ENCODE measurements at places on chromosomes 2 and 18.

- DNase-seq, result no peak
These were observed 62.3 kb downstream of the TNS1 start for GRCh38 chr2:217940261-217941220.

GRCh38 chr2:189608795-189609422 lies 28.3 kb upstream of the SLC40A1 start:
- DNase-seq, result no peak

DNA sequence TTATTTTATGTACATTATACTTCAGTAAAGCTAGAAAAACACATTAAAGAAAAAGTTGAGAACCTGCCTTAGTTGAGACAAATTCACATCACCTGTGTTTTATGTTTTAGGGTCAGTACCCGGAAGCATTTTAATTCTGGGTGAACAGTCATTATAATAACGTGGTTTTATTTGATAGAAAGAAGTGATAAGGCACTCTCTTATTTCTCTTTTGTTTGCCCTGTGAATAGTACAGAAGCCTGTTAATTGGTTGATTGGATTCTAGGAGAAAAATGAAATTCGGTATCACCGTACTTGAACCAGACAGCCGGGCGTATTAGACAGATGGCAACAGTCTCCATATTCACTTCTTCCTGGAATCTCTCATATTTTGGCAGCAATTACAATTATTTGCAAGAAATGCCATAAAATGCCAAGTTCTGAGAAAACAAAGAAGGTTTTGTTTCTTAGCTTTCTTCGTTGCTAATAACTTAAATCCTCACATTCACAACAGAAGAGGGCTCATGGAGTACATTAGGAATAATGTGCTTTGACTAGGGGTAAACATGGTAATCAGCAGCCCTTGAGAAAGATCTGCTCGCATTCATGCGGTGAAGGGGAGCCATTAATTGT lies 168.7 kb upstream of the RASGRP3 start:
- no peak for DNase-seq

- no peak for DNase-seq
These were observed 35.8 kb downstream of the MFSD6 start for GRCh38 chr2:190443778-190444481.

DNA sequence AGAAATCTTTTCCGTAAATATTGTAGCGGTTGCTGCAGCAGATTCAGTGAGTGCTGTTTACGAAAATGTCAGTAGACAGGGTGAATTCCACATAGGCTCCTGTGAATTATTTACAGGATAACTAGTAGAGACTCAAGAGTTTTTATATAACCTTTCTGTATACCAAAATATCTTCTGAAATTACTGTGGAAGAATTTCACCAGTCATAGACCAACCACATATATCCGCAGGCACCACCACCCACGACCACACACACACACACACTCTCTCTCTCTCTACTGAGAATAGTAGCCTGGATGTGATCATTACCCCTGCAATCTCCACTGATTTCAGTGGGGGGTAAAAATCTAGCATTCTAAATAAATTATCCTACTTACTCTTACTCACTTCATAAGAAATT lies 341.8 kb downstream of the RBM43 start:
- DNase-seq, result no peak

DNA sequence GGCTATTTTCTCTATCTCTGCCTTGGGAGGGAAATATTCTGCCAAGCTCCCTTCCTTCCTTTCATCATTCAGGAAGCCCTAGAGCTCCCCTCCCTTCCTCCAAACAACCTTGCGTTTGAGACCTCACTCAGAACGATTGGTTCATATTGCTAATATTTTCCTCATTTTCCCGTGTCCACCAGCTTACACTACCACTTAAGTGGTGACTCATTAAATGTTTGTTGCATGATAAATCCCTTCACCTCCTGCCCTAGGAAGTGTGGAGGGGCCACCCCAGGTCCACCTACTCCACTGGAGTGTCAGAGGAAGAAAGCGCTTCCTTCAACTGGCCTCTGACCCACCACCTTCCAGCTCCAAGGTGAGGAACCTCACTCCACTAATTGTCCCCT lies 2.3 kb upstream of the LPIN2 start:
- DNase-seq, result no peak

DNA sequence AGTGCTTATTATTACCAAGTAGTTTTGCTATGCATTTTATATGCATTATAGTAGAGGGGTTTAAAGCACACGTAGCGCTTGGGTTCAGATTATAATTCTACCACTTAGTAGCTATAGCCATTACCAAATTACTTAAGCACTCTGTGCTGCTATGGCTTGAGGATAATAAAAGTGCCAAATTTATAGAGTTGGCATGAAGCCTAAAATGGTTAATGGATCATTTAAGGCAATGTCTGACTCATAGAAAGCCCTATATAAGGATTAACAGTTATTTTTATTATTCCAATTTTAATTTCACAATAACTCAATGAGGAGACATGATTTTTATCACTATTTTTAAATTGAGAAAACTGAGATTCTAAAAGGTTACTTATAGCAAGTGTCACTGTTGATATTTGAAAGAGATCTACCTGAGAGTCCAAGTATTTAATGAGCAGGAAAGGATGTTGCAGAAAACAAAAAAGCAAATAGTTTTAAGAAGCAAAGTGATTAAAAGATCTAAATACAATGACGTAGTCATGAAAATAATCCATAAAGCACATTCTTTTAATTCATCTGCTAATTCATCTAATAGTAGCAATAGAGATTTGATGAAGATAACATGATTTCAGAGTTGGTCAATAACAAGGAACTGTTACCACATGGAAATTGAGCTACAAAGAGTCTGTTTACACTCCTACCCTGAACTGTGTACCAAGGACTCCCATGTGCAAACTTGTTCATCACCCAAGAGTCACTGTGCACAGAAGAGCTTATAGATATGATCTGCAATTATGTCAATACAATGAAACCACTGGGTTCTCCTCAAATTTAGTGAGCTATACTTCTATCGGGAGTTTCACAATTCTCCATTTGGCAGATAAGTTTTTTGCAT lies 78.8 kb upstream of the DTNA start:
- DNase-seq, result no peak

GRCh38 chr2:102615620-102616436 lies 3.5 kb upstream of the SLC9A2 start:
- no peak for DNase-seq

DNA sequence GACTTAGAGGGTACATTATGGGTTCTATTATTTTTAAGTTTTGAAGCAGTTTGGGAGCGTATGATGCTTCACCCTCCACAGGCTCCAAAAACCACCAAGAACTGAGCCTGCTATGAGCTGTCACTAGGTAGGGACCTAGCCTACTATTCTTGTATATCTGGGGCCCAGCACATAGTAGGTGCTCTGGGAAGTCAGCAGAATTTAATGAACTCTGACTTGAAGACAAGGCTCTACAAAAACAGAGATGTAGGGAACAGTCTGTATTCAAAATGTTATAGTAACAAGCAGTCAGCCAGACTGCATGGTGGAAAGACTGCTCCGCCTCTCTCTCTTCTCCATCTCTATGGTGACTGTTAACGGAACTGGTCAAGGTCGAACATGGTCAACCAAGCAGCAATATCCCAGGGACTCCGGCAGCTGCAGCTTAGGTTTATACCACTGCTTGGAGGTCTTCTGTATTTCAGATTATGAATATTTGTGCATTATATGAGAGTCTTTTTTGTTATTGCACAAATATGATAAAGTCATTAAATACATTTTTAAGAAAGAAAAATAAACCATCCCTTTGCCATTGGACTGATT lies 22.2 kb upstream of the YWHAQ start:
- no peak for DNase-seq

- DNase-seq, result no peak
These were observed 276.7 kb downstream of the PLCL1 start for GRCh38 chr2:198080879-198081765.

- DNase-seq, result no peak
These were observed 34.0 kb downstream of the NAPG start for GRCh38 chr18:10559553-10560451.

DNA sequence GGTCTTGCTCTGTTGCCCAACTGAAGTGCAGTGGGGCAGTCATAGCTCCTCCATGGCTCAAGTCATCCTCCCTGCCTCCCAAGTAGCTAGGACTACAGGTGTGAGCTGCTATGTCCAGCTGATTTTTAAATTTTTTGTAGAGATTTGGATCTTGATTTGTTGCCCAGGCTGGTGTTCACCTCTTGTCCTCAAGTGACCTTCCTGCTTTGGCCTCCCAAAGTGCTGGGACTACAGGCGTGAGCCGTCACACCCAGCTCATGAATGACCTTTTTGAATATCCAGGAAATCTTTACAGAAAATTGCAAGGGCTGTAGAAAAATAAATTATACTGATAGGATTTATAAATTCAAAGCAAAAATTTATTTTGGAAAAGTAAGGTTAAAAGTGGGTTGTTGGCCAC lies 17.4 kb downstream of the ACTR3 start:
- no peak for DNase-seq

GRCh38 chr2:31980674-31981356 lies 30.0 kb downstream of the MEMO1 start:
- DNase-seq, result no peak

Data from stimulated activated CD4-positive, alpha-beta T cell treated with anti-CD3 and anti-CD28 coated beads, Interleukin-1b, Interleukin-23, amount 100 ng/mL, for 24 hours (primary cell).